ENCODE measurements at places on chromosomes 5 and 9.

- H3K4me3 ChIP-seq = no peak overlapping the region
- H3K4me1 ChIP-seq = no peaks in the 10 kb centered on the region
- no peak for DNase-seq
- no peak overlapping the region for H3K27ac ChIP-seq
- no peaks in the 10 kb centered on the region for H3K27me3 ChIP-seq
Measured at GRCh38 chr9:89850631-89851325, 246.0 kb downstream of the GADD45G start.

DNA sequence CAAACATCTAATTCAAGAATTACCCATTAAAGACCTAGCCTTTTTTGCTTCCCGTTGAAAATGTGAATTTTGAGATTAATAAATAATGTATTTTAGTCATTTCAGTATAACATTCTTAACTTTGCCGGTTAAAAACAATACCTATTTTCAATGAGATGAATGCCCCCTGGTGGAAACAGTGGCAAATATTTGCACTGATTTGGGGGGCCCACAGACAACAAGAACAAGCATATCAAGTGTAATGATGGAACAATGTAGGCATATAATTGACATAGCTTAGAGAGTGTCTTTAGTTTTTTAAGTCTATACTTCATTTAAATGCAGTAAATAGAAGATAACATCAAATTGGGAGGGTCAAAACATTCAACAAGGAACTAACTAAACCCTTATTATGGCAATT, 111.9 kb downstream of the NTRK2 start:
- H3K27ac ChIP-seq = no peak overlapping the region
- no peaks in the 10 kb centered on the region for H3K27me3 ChIP-seq
- H3K4me1 ChIP-seq = no peaks in the 10 kb centered on the region
- H3K36me3 ChIP-seq = no peaks in the 10 kb centered on the region
- no peak overlapping the region for H3K4me3 ChIP-seq

GRCh38 chr5:152523964-152524363, 118.9 kb upstream of the NMUR2 start:
- DNase-seq = no peak
- H3K27me3 ChIP-seq = no peaks in the 10 kb centered on the region
- no peaks in the 10 kb centered on the region for H3K36me3 ChIP-seq
- no peaks in the 10 kb centered on the region for H3K4me1 ChIP-seq

DNA sequence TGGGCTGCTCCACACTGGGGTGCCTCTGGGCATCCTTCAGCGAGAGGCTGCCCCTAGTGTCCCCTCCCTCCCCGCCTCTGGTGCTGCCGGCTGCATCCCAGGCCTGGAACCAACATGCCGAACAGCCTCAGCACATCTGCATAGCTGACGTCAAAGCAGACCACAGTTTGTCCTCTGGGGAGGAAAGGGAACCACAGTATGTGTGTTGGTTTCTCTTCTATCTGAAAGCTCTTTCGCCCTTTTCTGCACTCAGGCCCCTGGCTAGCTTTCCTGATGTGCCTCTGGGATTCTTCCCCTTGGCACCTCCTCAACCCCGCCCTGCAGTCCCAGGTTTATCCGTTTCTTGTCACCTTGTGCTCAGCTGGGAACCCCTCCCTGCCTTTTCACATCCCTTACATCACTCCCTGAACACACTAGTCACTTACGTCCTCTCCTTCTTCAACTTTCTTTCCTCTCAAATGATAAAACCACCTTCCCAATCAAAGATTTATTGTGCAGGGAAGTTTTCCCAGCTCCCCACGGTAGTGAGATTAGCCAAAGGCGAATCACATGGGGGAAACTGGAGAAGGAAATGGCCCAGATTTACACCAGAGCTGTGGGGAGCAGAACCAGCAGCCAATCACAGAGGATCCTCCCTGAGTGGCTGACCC, 35.5 kb upstream of the B4GALT1 start:
- DNase-seq = peak; percentile 49
- H3K4me3 ChIP-seq = no peak overlapping the region
- peaks cover 11% of the 10 kb centered on the region for H3K27me3 ChIP-seq
- no peaks in the 10 kb centered on the region for H3K36me3 ChIP-seq

DNA sequence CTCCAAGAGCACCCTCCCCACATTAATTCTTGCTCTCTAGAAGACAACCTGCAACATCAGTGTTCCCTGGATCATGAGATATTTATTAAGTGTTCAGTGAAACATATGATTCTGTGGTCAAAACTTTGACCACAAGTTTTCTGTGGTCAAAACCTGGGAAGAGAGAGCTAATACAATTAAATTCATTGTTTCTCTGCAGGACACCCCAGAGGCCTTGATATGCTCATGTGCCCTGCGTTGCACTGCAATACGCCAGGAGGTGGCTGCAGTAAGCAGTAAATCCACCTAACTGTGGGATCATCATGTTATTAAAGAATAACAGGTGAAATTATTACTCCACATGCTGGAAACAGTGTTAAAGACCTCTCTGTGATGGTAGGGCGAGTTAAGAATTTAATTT, 109.3 kb upstream of the SPDL1 start:
- H3K4me1 ChIP-seq = no peaks in the 10 kb centered on the region
- no peak overlapping the region for H3K4me3 ChIP-seq
- no peak for DNase-seq
- no peak overlapping the region for H3K27ac ChIP-seq
